ENCODE measurements at places on chromosomes 13 and 19.

DNA sequence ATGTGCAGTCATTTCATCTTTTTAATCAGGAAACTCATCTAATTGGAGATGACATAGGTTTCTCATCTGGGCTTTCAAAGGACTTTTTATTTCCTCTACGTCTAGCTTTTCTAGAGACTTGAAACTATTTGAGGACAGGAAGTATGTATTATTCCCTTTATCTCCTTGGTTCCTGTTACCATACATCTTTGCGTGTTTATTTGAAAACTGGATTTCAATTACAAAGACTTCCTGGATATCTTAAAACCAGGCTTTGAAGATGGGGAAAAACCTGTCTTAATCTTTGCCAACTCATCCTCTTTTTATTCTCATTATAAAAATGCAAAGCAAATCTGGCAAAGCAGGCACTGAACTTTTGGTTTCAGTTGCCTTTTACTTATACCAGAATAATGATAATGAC lies 130.5 kb downstream of the LMO7 start:
- H3K27ac ChIP-seq, result no peak overlapping the region
- H3K27me3 ChIP-seq, result no peaks in the 10 kb centered on the region
- no peak for DNase-seq

- no peak overlapping the region for H3K4me3 ChIP-seq
- no peaks in the 10 kb centered on the region for H3K27me3 ChIP-seq
- no peaks in the 10 kb centered on the region for H3K36me3 ChIP-seq
- peaks cover 11% of the 10 kb centered on the region for H3K4me1 ChIP-seq
Observed at GRCh38 chr19:48997972-48998371, 4.3 kb downstream of the RUVBL2 start.

GRCh38 chr19:7272856-7273578 lies 21.2 kb downstream of the INSR start:
- no peak overlapping the region for H3K4me3 ChIP-seq
- no peaks in the 10 kb centered on the region for H3K27me3 ChIP-seq
- no peaks in the 10 kb centered on the region for H3K36me3 ChIP-seq
- H3K4me1 ChIP-seq, result peaks cover 8% of the 10 kb centered on the region
- no peak for DNase-seq

- no peaks in the 10 kb centered on the region for H3K36me3 ChIP-seq
- no peak overlapping the region for H3K4me3 ChIP-seq
- no peak overlapping the region for H3K27ac ChIP-seq
- DNase-seq, result peak; percentile 4
Observed at GRCh38 chr13:76783798-76784197, 102.4 kb downstream of the KCTD12 start.

GRCh38 chr19:9498183-9498902 lies at the start of gene ZNF560:
TSS of gene ZNF560 (minus strand) at chr19:9498616. CDS start at chr19:9475313, 23,303 bp downstream.
- H3K36me3 ChIP-seq, result no peaks in the 10 kb centered on the region
- H3K4me1 ChIP-seq, result no peaks in the 10 kb centered on the region
- H3K27me3 ChIP-seq, result no peaks in the 10 kb centered on the region

- no peaks in the 10 kb centered on the region for H3K4me1 ChIP-seq
- no peak overlapping the region for H3K27ac ChIP-seq
- DNase-seq, result no peak
- H3K36me3 ChIP-seq, result peaks cover 29% of the 10 kb centered on the region
Observed at GRCh38 chr19:36638862-36639510, 27.7 kb downstream of the ZNF461 start.

GRCh38 chr19:47065242-47065641 lies 16.8 kb upstream of the TMEM160 start:
- H3K27ac ChIP-seq, result no peak overlapping the region
- no peaks in the 10 kb centered on the region for H3K4me1 ChIP-seq
- H3K36me3 ChIP-seq, result no peaks in the 10 kb centered on the region
- no peaks in the 10 kb centered on the region for H3K27me3 ChIP-seq
- H3K4me3 ChIP-seq, result no peak overlapping the region
- no peak for DNase-seq

GRCh38 chr19:14561847-14562351 lies 10.0 kb downstream of the NDUFB7 start:
- H3K4me1 ChIP-seq, result peaks cover 32% of the 10 kb centered on the region
- DNase-seq, result no peak
- no peaks in the 10 kb centered on the region for H3K27me3 ChIP-seq
- H3K27ac ChIP-seq, result peak overlapping the region; percentile 78
- H3K36me3 ChIP-seq, result no peaks in the 10 kb centered on the region
- no peak overlapping the region for H3K4me3 ChIP-seq

- no peaks in the 10 kb centered on the region for H3K27me3 ChIP-seq
- DNase-seq, result no peak
- no peaks in the 10 kb centered on the region for H3K4me1 ChIP-seq
Observed at GRCh38 chr13:23945612-23946011, 48.3 kb upstream of the C1QTNF9B start.

DNA sequence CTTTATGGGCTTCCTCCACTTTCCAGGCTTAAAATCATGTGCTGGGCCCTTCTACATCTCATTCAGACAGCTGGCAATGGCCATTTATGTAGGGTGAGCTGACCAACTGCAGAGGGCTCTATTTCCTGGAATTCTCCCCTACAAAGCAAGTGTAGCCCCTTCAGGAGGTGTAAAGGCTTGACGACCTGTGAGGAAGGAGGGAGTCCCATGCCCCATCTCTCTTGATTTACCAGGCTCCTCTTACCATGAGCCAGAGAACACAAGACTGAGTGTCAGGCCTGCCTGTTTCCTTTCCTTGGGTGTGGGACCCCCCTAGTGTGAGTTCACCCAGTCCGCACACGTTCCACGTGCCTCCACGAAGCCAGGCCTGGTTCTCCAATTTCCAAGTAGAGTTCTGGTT lies 16.6 kb downstream of the ZNF536 start:
- H3K27me3 ChIP-seq, result no peaks in the 10 kb centered on the region
- H3K27ac ChIP-seq, result no peak overlapping the region
- H3K4me3 ChIP-seq, result no peak overlapping the region
- H3K36me3 ChIP-seq, result no peaks in the 10 kb centered on the region

DNA sequence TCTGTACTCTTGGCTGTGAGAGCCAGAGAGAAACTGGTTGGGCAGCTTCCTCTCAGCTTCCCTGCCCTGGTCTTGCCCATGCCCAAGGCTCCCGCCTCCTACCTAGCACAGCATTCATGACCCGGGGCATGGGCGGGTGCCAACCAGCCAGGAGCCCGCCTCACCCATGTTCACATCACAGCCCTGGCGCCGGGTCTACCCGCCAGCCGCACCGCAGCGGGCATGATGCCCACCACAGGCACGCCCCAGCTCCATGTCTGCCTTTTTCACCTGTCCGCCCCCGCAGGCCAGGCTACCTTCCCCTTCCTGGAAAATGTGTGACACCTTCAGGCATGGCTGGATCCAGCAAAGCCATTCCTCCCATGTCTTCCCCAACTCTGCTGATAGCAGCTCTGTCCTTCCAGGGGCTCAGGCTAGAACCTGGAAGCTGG lies 42.1 kb downstream of the PTPRS start:
- peaks cover 6% of the 10 kb centered on the region for H3K4me1 ChIP-seq
- no peak for DNase-seq
- H3K36me3 ChIP-seq, result no peaks in the 10 kb centered on the region
- no peak overlapping the region for H3K27ac ChIP-seq
- no peak overlapping the region for H3K4me3 ChIP-seq
- no peaks in the 10 kb centered on the region for H3K27me3 ChIP-seq

GRCh38 chr19:17419621-17420474 lies at the start of gene MVB12A:
TSS of gene MVB12A (plus strand) at chr19:17420047. CDS start at chr19:17420136, 89 bp downstream.
- peak; percentile 99 for DNase-seq
- peaks cover 18% of the 10 kb centered on the region for H3K4me1 ChIP-seq
- peak within 1 kb of the TSS; percentile 5 for H3K27ac ChIP-seq
- no peaks in the 10 kb centered on the region for H3K27me3 ChIP-seq

- H3K27me3 ChIP-seq, result no peaks in the 10 kb centered on the region
- H3K27ac ChIP-seq, result no peak overlapping the region
- H3K4me3 ChIP-seq, result no peak overlapping the region
Observed at GRCh38 chr13:80486402-80486801, 145.5 kb upstream of the SPRY2 start.

- no peaks in the 10 kb centered on the region for H3K36me3 ChIP-seq
- DNase-seq, result peak; percentile 51
- H3K27me3 ChIP-seq, result no peaks in the 10 kb centered on the region
- H3K4me3 ChIP-seq, result no peak overlapping the region
- H3K4me1 ChIP-seq, result no peaks in the 10 kb centered on the region
- no peak overlapping the region for H3K27ac ChIP-seq
Observed at GRCh38 chr13:60617991-60618733, 221.1 kb downstream of the TDRD3 start.

- H3K4me1 ChIP-seq, result no peaks in the 10 kb centered on the region
- no peaks in the 10 kb centered on the region for H3K27me3 ChIP-seq
- H3K27ac ChIP-seq, result no peak overlapping the region
- H3K4me3 ChIP-seq, result no peak overlapping the region
- no peaks in the 10 kb centered on the region for H3K36me3 ChIP-seq
- DNase-seq, result no peak
Observed at GRCh38 chr19:37332839-37333238, 38.1 kb upstream of the ZNF527 start.

GRCh38 chr13:37777676-37778075 lies 91.9 kb downstream of the TRPC4 start:
- no peaks in the 10 kb centered on the region for H3K27me3 ChIP-seq
- no peaks in the 10 kb centered on the region for H3K36me3 ChIP-seq
- no peak overlapping the region for H3K4me3 ChIP-seq
- no peak for DNase-seq

GRCh38 chr13:101492251-101492910 lies 39.9 kb downstream of the ITGBL1 start:
- no peaks in the 10 kb centered on the region for H3K27me3 ChIP-seq
- no peaks in the 10 kb centered on the region for H3K36me3 ChIP-seq
- peaks cover 4% of the 10 kb centered on the region for H3K4me1 ChIP-seq
- no peak overlapping the region for H3K27ac ChIP-seq
- peak; percentile 34 for DNase-seq

DNA sequence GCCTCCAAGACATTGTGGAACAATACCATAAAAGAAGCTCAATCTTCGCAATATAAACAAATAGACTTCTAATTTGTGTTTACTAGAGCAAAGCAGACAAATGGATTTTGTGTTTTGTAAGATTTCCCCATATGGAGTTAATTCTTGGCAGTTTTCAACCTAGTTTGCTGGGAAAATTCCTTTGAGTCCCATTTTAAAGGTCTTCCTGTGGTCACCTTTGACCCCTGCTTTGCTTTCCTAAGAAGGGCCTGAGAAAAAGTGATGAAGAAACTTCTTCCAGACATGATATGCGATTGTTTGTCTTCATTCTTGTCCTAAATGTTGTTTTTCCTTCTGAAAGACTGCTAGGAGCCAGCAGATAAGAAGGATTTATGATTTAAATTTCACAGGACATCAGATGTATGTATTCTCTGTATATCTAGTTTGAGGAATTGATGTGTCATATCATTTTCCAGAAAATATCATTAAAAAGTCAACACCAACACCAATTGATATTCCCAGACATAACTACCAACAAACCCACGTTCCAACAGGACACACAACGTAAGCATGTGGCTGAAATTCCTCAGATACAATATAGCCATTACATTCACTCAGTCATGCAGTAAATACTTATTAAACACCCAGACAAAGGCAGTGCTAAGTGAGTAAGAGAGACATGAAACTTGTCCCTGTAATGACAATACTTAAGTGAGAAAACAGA lies 276.4 kb downstream of the LHFPL6 start:
- H3K27ac ChIP-seq, result peak overlapping the region; percentile 48
- peaks cover 38% of the 10 kb centered on the region for H3K4me1 ChIP-seq
- H3K4me3 ChIP-seq, result no peak overlapping the region
- H3K36me3 ChIP-seq, result no peaks in the 10 kb centered on the region
- peak; percentile 61 for DNase-seq
- H3K27me3 ChIP-seq, result no peaks in the 10 kb centered on the region

DNA sequence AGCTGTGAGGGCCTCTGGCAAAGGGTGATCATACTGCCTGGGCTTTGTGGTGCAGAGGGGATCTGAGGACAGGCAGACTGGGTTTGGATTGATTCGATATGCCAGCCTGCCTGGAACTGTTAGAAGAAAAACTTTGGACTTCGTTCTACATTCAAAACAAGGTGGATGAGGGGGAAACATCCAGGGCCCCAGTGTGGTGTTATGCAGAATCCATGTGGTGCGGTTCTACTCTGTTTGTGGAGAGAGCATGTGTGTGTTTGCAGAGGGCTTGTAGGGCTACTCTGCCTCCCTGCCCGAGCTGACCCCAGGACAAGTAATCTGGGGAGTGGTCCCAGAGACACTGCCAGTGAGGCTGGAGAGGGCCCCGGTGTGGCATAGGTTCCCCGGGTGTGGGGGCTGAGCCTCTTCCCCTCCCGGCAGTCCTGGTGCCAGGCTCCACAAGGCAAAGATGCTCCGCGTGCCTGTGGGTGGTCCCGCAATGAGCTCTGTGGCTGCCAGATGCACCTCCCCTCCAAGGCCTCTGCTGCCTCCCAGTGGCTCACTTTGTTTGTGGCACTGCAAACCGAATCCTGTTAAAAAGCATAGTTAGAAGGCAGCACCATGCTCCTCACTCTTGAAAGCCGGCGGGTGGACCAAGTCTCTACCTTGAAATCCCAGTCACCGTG lies 22.3 kb upstream of the TFDP1 start:
- H3K27ac ChIP-seq, result no peak overlapping the region
- peak; percentile 93 for DNase-seq
- H3K36me3 ChIP-seq, result no peaks in the 10 kb centered on the region
- H3K27me3 ChIP-seq, result no peaks in the 10 kb centered on the region

DNA sequence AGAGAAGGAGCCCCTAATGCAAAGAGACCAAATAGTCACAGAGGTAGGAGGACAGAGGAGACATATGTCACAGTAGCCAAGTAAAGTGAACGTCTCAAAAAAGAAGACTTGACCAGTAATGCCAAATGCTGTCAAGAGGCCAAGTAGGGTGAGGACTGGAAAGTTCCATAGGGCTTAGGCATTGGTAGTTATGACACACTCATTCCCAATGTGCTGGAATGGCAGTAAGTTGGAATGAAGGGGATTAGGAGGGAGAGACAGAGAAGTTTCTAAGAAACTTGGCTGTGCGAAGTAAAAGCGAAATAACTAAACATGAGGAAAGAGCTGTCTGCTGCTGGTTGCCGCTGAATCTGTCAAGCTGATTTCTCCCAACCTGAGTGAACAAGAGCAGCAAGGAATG lies 14.9 kb upstream of the FRY start:
- peaks cover 10% of the 10 kb centered on the region for H3K4me1 ChIP-seq
- no peaks in the 10 kb centered on the region for H3K36me3 ChIP-seq
- no peak overlapping the region for H3K4me3 ChIP-seq
- DNase-seq, result no peak

- no peaks in the 10 kb centered on the region for H3K27me3 ChIP-seq
- DNase-seq, result no peak
- H3K36me3 ChIP-seq, result no peaks in the 10 kb centered on the region
- H3K4me1 ChIP-seq, result no peaks in the 10 kb centered on the region
- H3K27ac ChIP-seq, result no peak overlapping the region
Observed at GRCh38 chr13:83229574-83230305, 652.5 kb downstream of the SLITRK1 start.

- peaks cover 5% of the 10 kb centered on the region for H3K36me3 ChIP-seq
- H3K27me3 ChIP-seq, result no peaks in the 10 kb centered on the region
- DNase-seq, result peak; percentile 95
- peak overlapping the region; percentile 78 for H3K27ac ChIP-seq
Observed at GRCh38 chr19:49677901-49678674, 1.0 kb downstream of the PRMT1 start.

DNA sequence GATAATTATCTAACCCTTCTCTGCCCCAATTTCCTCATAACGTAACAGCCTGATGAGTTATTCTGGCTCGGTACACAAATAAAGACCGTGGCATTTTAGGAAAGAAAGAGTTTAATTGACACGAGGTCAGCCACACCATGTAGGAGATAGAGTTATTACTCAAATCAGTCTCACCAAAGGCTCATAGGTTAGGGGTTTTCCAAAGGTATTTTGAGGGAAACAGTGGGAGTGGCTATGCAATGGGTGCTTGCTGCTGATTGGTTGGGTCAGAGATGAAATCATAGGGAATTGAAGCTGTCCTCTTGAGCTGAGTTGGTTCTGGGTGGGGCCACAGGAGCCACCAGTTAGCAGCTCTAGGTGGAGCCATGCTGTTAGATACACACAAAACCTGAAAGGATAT lies 137.5 kb downstream of the FREM2 start:
- H3K4me1 ChIP-seq, result peaks cover 8% of the 10 kb centered on the region
- no peak for DNase-seq
- H3K27me3 ChIP-seq, result no peaks in the 10 kb centered on the region
- H3K36me3 ChIP-seq, result no peaks in the 10 kb centered on the region
- H3K4me3 ChIP-seq, result no peak overlapping the region
- H3K27ac ChIP-seq, result no peak overlapping the region
